ENCODE measurements at places on chromosomes 7 and 10.

DNA sequence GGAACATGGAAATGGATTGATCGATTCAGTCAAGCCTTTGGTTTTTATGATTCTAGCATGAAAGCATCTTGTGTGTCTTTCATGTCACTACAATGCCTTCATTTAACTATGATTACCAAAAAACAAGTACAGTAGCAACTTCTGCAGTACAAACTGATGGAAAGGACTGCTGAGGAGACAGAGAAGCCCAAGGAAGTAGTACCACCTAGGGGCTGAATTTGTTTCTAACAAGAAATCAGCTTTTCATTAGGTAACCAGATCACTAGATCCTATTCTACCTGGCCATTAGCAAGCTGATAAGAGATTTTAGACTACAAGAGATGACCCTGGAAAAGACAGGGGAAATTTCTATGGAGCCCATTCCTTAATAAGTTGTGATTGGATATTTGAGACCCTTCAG, 3.2 kb upstream of the IFIT1 start:
- DNase-seq = no peak

DNA sequence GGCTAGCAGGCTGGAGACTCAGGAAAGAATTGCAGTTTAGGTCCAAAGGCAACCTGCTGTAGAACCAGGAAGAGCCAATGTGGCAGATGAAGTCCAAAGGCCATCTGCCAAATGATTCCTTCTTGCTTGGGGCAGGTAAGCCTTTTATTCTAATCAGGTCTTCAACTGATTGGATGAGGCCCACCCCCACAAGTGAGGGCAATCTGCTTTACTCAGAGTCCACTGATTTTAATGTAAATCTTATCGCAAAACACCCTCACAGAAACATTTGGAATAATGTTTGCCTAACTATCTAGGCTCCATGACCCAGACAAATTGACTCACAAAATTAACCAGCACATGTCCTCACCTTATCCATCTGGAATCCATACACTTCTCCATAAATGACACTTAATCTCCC, 7.8 kb downstream of the GIMAP8 start:
- no peak for DNase-seq

GRCh38 chr7:117173035-117173770, 149.7 kb downstream of the WNT2 start:
- DNase-seq = no peak

- no peak for DNase-seq
Observed at GRCh38 chr7:151551820-151552219, 32.1 kb upstream of the RHEB start.

DNA sequence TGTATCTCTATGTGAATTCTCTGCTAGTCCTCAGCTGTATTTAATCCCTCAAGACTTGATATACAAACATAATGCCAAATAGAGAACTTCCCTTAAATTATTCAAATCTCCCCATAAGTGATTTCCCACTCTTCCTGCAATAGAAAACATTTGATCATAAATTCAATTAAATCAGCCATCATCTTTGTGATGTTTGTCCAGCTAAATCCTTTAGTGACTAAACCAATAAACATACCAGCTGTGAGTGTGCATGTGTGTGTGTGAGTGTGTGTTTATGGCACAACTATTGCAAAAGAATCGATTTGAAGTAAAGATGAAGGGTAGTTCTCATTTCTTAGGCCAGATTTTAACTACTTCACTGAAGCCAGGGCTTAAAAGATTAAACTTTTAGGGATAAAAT, 175.5 kb upstream of the FZD1 start:
- DNase-seq = no peak

DNA sequence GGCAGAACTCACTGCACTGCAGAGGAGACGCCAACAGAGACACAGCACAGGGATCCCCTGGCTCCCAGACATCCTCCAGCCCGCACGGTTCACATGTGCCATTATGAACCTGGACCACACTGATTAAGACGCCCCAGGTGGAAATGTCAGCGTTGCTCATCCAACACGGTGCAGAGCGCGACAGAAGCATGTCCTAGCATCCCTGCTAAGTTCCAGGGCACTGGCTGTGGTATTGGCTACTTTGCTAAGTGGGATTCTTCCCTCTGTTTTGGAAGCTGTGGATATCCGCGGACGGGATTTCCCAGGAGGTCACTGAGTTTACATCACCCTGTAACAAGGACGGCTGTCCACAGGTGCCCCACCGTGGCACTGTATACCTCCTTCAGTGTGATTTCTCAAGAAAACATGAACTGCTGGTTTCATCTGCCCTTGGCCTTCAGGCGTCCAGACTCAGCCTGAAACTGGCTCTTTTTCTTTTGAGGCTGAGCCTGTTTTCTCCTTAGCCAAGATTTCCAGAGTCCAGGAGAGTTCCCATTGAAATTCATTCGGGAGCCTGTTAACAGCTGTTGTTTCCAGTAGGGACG, 324.0 kb downstream of the WDR37 start:
- no peak for DNase-seq

- no peak for DNase-seq
Observed at GRCh38 chr7:99036546-99037111, 107.3 kb downstream of the SMURF1 start.

GRCh38 chr7:99625321-99625720, 8.6 kb downstream of the ZSCAN25 start:
- no peak for DNase-seq

DNA sequence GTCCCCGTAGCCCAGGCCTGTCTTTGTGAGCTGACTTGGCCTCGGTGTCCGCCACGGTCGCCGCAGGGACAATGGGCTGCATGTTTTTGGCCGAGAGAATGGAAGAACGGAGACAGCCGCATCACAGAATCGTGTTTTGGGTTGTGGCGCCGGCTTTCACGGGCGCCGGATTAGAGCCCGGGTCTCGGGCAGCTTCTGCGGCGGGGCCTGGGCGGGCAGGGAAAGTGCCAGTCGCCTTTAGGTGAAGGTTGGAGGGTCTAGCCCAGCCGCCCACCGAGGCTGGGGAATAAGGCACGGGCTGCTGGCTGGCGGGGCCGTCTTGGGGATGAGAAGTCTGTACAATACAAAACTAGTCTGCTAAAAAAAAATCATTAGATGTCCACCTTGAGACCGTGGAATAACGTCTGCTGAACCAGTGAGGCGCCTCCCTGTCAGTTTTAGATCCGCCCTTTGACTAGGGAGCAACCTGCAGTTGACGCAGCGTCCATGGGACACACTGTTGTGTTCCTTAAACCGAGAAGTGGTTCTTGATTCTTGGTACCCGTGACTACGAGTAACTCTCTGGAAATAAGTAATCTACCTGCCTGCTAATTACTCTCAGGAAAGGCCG, 577 bp downstream of the DNAJB9 start:
- DNase-seq = no peak

- DNase-seq = no peak
Observed at GRCh38 chr7:74325210-74325565, 36.0 kb downstream of the CLIP2 start.

DNA sequence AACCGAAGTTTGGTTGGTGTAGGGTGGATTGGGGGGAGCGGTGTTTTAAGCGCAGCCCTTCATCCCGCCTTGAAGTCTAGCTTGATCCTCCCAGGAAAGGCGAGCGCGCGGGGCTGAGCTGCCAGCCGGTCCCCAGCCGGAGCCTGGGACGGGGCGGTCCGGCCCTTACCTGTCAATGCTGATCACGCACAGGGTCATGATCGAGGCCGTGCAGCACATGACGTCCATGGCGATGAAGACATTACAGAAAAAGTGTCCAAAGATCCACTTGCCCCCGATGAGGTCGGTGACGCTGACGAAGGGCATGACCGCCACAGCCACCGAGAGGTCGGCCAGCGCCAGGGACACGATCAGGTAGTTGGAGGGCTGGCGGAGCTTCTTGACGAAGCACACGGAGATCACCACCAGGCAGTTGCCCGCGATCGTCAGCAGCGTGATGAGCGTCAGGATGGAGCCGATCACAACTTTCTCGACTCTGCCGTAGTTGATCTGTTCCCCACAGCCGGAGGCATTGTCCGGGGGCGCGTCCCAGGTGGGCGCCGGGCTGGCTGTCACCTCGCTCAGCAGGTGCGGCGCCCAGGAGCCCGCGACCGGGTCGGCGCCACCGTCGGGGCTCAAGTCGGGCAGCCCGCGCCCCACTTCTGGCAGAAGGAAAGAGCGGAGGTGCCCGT, 740 bp downstream of the HTR7 start:
- DNase-seq = no peak

- no peak for DNase-seq
Observed at GRCh38 chr7:101718363-101719122, 89.4 kb upstream of the MYL10 start.

- DNase-seq = peak; percentile 82
Observed at GRCh38 chr7:112481833-112482670, 1.3 kb downstream of the LSMEM1 start.

DNA sequence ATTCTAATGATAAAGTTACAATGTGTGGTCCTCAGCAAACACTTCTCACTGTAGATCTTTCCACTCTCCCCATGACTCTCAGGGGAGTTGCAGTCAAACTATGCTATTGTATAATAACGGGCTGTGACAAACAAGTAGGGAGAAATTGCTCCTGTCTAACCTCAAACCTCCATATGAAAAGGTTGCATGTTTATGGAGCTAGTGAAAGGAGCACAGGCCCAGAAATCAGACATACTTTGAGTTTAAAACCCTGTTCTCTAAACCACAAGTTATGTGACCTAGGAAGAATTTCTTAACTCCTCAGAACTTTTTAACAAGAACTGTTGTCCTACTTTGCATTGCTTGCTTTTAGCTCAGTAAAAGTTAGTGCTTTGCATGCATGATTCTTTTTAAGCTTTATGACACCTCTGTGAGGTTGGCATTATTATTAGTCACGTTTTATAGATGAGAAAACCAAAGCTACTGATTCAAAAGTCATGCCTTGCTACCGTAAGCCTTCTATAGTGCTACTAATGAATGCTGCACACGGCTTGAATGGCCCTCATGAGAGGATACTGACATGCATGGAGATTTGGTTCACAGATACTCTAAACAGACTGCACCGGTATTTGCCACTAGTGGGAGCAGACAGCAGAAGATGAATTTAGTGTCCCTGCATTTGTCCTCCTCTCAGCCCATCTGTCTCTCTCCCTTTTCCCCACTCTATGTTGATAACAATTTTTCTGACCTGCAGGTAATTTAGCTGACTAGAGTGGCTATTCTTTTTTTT, 129.5 kb upstream of the PCGF5 start:
- DNase-seq = no peak

DNA sequence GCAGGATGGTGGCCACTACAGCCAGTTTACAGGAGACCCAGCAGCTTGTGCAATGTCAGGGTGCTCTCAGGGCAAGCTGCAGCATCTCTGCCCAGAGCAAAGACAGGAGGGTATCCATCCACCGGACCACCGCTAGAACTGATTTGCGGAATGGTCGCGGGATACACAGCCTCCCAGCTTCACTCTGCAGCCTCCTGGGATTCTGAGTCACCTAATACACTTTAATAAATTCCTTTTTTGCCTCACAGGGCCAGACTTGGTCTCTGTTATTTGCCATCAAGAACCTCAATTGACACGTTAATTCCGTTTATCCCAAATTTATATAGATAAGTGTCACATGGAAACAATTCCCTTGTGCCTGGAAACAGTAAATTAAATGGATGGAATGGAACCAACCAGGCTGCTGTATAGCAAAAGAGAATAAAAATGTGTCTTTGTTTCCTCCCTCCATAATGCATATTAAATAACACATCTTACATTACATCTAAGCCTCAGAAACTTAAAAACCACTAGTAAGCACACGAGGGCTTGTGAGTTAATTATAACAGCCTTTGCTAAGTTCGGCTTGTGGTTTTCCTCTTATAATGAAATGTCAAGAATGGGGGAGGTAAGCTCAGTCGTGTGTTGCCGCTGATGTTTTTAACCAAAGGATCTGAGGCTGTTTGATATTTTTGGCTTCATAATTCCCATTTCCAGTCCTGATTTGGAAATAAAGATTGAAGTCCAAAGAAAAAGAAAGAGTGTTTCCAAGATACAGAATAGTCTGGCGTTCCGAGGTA, 52.1 kb downstream of the ADRB1 start:
- DNase-seq = no peak

DNA sequence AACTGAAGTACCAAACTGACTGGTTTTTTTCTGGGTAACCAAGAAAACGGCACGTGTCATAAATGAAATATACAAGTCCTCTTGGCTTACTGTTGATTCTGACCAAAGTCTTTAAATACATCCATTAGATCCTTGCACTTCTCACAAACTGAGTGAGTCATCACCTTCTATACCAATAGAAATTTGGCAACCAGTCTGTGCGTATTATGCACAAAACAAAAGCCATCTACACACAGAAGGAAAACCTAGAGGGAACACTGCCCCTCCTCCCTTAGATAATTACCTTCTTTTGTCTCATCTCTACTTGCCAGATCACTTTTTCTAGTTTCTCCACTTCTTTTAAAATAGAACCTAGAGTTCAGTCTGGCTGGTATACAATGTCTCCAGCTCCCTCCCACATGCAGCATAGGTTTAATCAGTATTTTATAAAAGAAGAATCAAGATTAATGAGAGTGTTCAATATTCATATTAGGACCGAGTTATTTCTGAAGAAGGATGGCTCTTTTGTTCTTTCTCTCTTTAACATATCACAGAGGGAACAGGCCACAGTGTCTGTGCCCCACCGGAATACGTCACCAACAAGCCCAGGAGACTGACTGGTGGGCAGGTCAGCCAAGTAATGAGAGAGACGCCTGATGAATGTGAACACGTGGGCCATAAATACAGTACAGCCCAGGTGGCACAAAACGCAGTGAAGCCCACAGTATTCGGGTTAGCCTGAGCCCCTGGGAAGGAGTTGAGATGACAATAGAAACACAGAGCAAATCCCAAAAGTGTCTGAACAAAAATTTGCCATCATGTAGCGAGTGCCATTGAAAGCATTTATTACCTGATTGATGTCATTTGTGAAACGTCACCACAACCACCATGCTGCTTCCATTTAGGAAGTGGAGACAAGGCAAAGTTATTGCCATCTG, 91.3 kb downstream of the KIAA1549 start:
- no peak for DNase-seq

GRCh38 chr7:108413782-108414492, 42.3 kb downstream of the NRCAM start:
- DNase-seq = peak; percentile 54

GRCh38 chr10:327889-328852, 192.9 kb downstream of the ZMYND11 start:
- DNase-seq = no peak

- no peak for DNase-seq
Observed at GRCh38 chr10:102682416-102682815, 31.8 kb downstream of the ARL3 start.

DNA sequence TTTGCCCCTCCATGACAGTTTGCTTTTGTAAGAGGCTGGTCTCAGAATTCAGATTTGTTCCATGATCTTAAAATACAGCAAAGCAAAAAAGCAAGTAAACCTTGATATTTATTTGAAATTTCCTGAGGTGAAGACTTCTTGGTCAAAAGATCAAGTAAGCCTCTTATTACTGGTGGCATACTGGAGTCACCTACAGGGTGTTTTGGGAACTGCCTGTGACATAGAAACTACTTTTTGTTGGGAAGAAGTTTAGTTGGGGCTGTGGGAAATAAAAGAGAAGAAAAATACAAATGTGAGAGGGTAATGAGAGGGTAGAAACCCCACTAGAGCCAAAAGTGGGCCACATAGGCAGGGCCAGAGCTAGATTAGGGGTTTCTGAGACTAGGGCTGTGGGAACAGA, 217.9 kb downstream of the OTUD1 start:
- no peak for DNase-seq
